Kidney epithelial cell (primary cell): ENCODE measurements at places on chromosomes 5 and 9. TPM values are rescaled to one million over a fixed set of nuclear protein-coding genes. Genes with fewer than 3 reads are reported as not detected.

IL31RA gene
- 1.2 TPM in 1 of 2 replicates, not detected in the other for total RNA-seq

DNA sequence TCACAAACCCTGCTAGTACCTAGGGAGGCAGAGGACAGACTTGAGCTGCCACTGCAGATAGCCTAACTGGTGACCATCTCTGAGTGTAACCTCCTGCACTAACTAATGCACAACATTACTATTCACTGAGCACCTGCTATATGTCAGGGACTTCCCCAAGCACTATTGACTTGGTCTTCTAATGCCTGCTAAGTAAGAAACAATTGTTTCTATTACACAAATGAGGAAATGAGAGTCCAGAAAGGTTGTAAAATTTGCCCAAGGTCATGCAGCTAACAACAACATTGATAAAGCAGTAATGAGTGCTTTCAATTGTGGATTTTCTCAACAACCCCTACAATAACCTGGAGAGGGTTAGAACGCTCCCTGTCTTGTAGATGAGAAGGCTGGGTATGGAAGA is 183.7 kb downstream of the ZNF462 start:
- no peak for DNase-seq

- DNase-seq = no peak
Observed at GRCh38 chr9:211036-211435, 3.6 kb upstream of the DOCK8 start.

DNA sequence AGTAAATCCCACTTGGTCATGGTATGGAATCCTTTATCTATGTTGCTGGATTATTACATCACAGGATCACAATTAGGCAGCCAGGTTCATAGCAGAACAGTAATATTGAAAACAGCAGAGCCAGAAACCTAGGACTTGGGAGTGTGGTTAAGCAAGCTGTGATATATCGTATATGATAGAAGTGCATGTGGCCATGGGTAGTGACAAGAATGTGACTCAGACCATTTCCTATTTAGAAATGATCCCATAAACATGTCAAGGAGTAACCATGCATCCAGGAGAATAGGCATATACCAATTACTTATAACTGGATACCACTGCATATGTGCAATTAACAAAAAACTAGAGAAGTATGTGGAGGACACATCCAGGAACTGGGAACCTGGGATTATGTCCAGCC is 31.2 kb downstream of the AMBP start:
- no peak for DNase-seq

DNA sequence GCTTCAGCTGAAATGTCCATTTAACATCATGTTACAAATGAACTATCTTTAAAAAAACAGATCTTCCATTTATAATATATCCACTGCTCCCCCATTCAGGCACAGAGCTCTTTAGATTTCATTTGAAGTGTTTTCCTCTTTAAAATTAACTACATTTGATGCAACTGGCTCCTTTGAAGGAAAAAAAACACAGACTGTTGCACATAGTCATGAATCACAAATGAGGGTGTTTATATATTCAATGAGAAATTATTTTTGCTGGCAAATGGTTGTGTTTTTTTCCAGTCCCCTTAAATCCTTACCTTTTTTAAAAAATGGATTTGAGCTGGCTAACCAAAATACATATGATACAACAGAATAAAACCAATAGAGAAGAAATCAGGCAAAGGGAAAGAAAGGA is 240.4 kb downstream of the FBXL7 start:
- no peak for DNase-seq

SOWAHA gene
- total RNA-seq = 0.21 and 0.89 TPM in 2 replicates

ITGA2 gene
- 62.0 and 64.7 TPM in 2 replicates for total RNA-seq

UHRF2 gene
- 31.9 and 32.9 TPM in 2 replicates for total RNA-seq

- DNase-seq = no peak
Observed at GRCh38 chr9:132857031-132857430, 21.1 kb downstream of the AK8 start.

DNA sequence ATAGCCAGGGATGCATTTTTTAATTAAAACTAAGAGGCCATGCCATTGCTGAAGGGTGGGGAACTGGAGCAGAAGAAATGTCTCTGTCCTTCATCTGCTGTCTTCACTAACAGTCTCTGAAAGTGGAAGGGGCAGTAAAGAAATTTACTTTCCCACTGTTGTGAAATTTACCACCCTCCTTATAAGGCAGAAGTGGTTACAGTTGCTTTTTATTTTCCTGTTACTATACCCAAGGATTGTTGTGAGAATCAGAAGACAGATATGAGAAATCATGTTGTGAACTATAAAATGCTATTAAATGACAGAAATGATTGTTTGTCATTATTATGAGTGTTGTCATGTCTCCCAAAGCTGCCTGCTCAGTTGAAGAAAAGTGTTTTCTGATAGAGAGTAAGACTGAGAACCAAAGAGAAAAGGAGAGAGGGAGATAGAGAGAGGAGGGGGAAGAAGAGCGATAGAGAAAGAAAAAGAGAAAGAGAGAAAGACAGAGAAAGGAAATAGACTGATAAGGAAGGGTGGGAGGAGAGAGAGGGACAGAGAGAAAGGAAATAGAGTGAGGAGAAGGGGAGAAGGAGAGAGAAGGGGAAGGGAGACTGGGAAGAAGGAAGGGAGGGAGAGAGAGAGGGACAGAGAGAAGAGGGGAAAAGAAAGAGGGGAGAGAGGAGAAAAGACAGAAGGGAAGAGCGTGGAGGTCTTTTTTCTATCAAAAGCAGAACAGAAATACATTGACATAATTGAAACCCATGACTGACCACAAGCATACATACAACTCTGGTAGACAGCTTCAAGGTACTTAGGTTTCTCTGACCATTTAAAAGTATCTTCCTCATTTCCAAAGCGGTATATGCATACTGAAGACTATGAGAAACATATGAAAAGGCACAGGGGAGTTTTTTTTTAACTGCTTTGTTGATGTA is 22.5 kb downstream of the SEC61B start:
- no peak for DNase-seq
